ENCODE measurements at places on chromosomes 6 and 20.

- no peak for DNase-seq
Measured at GRCh38 chr6:44653761-44654218, 266.3 kb downstream of the CDC5L start.

DNA sequence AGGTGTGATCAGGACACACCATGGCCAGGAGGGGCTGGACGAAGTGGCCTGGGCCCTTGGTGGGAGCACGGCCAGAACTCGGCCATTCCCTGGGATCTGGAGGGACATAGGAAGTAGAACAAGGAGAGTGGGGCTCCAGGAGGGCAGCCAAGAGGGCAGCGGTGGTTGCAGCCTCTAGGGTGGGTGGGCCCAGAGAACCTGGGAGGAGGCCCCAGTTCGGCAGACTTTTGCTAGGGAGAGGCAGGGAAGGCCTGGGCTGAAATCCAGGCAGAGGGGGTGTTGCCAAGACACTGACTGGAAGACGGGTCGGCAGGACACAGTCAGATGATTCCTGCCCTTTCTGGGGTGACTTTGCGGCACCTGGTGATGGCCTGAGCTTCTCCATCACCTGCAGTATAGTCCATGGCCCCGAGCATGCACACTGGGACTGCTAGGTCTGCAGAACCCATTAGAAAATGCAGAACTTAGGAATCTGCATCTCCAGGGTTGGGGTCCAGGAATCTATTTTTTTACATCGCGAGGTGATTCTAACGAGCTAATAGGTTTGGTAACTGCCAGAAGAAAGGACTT is 224.8 kb downstream of the SYNDIG1 start:
- DNase-seq = no peak

GRCh38 chr6:129120856-129121638 is 238.1 kb downstream of the LAMA2 start:
- no peak for DNase-seq

DNA sequence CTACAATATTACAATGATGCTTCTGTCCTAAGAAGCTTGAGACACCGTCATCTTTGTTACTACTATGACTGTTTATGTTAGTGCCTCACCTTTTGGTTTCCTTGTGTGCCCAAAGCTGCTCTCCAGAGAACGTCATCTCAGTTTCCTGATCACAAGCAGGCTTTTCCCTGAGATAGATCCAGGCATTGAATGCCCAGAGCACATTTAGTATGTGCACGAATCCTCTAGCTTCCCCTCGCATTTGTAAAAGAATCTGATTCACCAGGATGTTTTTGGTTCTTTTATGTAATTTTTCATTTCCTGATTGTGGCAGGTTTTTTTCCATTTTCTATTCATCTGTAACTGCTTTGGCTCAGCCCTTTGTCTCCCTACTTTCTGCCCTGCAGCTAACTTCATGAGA is 100.2 kb upstream of the TMEM181 start:
- DNase-seq = no peak

DNA sequence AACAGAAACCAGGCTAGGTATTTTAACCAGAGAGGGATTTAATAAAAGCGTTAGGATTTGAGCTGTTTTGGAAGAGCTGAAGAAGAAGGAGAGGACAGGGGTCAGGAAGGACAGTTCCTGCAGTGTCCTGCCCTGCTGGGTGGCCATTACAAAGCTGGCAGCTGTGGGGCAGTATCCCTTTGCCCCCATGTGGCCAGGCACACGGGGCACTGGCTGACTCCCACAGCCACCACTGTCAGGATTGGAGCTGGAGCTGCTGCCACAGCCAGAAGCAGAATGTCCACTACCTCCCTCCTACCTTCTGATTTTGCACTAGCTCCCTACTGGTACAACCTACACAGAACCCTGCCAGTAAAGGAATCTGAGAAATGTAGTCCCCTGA is 46.5 kb downstream of the SLC22A3 start:
- DNase-seq = no peak

GRCh38 chr6:134686071-134686470 is 263.8 kb downstream of the ALDH8A1 start:
- DNase-seq = no peak

GRCh38 chr6:109059153-109059552 is 35.5 kb downstream of the SESN1 start:
- DNase-seq = no peak

GRCh38 chr6:3929281-3929798 is 80.2 kb downstream of the FAM50B start:
- DNase-seq = no peak

GRCh38 chr6:82178077-82178758 is 69.3 kb downstream of the IBTK start:
- no peak for DNase-seq

DNA sequence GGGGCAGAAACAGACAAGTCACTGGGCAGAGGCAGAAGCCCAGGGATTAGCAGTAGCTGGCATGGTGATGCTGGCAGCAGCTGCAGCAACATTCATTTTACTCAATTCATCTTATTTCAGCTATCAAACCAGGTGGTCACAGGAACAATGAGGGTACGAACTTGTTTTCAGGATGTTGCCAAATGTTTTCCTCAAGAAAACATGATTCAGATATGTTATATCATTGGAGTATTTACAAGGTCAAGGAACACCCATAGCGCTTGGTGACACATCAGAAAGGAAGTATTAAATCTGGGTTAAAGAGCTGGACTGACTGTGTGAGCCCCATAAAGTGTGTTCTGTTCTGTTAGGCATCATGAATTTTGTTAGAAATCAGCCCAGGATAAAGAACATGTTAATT is 456.9 kb upstream of the ID4 start:
- no peak for DNase-seq

GRCh38 chr6:20400456-20401204 is 1.0 kb upstream of the E2F3 start:
- DNase-seq = peak; percentile 23

DNA sequence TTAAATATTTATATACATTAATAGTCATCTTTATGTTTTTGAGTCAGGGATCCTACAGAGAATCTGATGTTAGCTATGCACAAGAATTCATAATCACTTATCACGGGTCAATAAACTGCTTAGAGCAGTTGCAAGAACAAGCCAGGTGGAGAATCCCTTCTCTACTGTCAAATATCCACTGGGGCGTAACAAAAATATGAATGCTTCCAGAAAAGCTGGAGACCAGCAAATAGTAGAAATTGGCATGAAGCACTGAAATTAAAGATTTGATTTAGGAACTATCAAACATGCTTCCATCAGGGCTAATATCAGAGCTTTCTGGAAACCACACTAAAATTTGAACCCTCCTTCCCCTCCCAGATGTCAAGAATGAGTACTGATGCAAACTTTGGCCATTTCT is 37.3 kb downstream of the ADGRG6 start:
- no peak for DNase-seq

GRCh38 chr6:89116702-89117101 is 1.2 kb downstream of the SRSF12 start:
- DNase-seq = no peak

DNA sequence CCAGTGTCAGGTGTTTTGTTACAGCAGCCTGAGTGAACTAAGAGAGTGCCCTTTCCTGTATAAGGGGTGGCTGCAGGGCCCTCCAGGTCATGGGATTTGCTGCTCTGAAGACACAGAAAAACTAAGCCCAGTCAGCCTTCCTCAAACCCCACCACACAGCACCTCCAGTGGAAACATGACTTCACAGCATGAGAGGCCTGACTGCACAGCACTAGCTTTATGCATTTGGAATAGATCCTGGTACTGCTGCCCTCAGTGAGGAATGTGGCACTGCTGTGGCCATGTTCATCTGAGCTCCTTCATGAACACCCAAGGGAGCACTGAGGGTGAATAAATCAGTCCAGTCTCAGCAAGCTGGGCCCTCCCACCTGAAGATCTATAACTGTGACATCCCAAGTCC is 296.1 kb upstream of the FOXQ1 start:
- no peak for DNase-seq

- DNase-seq = no peak
Measured at GRCh38 chr6:149755300-149756260, 6.0 kb downstream of the PCMT1 start.

- DNase-seq = no peak
Measured at GRCh38 chr6:83270971-83271719, 78.0 kb downstream of the RWDD2A start.

GRCh38 chr20:60963146-60963545 is 288.9 kb upstream of the CDH4 start:
- DNase-seq = no peak

DNA sequence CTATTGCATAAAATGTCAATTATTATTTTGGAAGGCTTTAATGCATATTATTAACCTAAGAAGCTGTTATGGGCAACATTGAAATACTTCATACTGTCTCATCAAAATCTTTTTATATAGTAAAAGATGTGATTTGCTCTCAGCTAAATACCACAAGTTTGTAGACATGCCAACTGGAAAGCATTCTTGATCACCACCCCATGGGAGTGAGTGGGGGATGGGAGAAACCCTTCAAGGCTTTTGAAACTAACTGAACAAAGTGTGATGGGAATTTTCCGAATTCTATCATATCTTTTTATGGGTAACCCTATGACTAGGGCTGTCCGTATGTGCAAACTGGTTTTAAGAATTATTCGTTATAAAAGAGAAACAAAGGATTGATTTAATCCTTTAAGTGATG is 377.3 kb upstream of the JAG1 start:
- no peak for DNase-seq

- no peak for DNase-seq
Measured at GRCh38 chr6:136780972-136781371, 11.3 kb downstream of the MAP3K5 start.

DNA sequence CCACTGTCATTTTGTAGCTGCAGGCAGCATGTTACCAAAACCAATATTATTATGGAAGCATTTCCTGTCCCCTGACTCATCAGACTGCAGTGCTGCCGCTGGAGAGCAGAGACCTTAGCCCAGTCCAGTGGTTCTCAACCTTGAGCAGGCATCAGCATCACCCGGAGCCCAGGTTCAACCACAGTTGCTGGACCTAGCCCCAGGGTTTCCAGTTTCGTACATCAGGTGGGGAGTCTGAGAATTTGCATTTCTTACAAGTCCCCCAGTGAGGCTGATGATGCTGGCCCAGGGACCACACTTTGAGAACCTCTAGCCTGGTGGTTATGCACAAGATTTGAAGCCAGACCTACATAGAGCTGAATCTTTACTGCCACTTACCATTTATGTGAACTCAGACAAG is 47.3 kb downstream of the LY86 start:
- DNase-seq = no peak

DNA sequence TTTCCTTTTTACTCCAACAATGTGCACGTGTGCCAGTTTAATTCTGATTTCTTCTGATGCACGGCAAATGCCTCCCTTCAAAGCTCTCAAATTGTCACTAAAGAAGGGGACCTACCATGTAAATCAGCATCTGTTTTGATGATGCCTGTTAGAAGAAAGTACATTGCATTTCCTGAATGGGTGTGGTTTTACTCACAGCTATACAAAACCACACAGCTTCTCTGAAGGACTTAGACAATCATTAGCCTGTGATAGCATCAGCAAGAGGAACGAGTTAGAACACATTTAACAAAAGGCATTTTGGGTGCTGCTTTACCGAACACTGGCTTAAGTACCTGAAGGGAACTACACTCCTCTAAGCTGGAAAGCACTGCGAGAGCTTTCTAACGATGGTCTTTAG is 109.4 kb downstream of the ATXN1 start:
- DNase-seq = no peak

GRCh38 chr6:29649701-29650673 is 6.9 kb upstream of the MOG start:
- peak; percentile 99 for DNase-seq

- DNase-seq = no peak
Measured at GRCh38 chr20:46206025-46206424, 87.9 kb downstream of the CD40 start.

DNA sequence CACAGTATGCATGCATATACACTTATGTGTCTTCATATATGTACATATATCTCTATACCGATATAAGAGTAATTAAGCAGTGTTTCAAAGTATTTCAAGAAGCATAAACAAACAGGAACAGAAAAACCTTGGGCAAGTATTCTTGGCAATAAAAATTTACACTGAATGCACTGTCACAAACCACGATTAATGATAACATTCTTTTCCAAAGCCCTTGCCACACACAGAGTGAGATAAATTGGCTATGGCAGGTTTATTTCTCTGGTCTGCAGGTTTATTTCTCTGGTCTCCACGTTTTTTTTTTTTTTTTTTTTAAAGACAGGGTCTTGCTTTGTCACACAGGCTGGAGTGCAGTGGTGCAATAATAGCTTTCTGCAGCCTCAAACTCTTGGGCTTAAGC is 73.0 kb downstream of the PPP1R3G start:
- DNase-seq = no peak

DNA sequence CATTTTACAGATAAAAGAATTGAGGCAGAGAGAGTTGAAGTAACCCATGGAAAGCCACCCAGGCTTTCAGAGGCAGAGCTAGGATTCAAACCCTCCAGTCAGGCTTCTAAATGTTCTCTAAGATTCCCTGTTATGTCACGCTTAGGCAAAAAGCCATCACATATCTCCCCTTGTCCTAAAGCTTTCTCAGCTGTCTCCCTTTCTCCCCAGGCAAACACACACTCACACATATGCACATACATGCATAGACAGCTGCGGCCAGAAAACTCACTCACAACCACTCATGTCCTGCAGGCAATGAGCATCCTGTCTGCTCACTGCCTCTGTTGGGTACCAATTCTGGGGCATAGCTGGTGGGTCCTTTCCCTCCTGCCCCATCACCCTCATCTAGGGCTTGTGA is 595.9 kb upstream of the CHD6 start:
- no peak for DNase-seq

DNA sequence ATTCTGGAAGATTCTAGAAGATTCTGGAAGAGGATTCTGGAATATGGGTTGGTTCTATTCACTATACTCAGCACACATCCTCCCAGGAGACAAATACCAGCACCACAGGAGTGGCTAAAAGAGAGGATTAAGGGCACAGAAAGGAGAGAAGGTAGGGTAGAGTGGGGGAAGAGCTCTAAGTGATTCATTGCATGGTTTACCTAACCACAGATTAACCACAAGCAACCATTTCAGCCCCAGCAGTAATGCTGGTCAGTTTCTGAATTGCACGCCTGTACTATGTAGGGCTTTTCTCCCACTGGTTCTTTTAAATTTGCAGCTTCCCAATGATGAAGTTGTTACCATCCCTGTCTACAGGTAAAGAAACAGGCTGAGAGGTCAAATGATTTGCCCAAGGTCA is 192.7 kb upstream of the PMEPA1 start:
- no peak for DNase-seq

GRCh38 chr6:161486361-161487216 is 212.7 kb upstream of the AGPAT4 start:
- no peak for DNase-seq

DNA sequence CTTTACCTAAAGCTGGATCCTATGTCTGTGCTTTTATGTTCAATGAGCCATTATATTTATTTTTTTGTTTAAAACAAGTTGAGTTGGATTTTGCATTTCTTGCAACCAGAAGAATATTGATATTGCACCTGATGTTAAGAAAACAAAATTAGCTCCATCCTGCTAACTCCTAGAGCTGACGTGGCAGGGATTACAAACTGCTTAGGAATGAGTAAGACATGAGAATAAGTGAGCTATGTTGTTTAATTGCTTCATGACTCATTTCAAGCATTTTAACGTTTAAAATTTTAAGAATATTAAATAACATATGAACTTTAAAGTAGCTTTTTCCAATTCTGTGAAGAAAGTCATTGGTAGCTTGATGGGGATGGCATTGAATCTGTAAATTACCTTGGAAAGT is 663.5 kb downstream of the EPM2A start:
- no peak for DNase-seq

All from activated CD4-positive, alpha-beta T cell treated with anti-CD3 and anti-CD28 coated beads, Interleukin-2, amount 50 U/mL, for 1 hour (primary cell).